Fibroblast of skin of right biceps (primary cell): ENCODE measurements at places on chromosomes 12 and 14.

DNA sequence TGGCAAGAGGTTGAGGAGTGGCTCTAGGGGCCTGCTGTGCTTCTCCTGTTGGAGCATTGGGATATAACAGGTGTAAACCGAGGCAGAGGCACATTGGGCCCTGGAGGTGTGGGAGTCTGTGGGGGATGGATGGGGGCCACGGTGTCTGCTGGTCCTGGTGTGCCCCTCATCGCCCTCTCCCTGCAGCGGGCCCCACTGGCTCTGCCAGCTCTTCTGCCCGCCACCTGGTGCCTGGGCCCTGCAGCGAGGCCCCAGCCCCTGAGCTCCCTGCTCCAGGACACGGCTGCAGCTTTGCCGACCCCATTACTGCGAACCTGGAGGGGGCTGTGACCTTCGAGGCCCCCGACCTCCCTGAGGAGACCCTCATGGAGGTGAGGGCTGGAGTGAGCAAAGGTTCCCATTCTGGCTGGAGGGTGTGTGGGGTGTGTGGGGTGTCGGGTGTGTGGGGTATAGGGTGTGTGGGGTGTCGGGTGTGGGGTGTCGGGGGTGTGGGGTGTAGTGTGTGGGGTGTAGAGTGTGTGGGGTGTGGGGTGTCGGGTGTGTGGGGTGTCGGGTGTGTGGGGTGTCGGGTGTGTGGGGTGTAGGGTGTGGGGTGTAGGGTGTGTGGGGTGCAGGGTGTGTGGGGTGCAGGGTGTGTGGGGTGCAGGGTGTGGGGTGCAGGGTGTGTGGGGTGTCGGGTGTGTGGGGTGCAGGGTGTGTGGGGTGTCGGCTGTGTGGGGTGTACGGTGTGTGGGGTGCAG lies 10.6 kb upstream of the PUS1 start:
- DNase-seq: no peak

DNA sequence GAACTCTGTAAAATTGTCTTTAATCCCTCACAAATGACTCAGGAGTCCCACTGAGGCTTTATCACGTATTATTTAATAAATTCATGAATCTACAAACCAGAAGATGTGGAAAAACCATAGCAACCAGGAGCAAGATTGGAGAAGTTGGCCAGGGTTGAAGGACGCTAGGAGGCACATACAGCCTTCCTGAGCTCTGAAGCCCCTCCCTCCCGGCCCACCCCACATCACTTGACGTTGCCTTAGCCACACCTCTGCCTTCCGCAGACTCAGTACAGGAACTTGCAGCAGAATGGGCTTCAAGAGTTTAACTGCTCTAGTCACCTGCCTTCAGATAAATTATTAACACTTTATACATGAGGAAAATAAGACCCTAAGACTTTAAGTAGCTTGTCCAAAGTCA lies 33.9 kb downstream of the SLC35F4 start:
- peak; percentile 30 for DNase-seq

- peak; percentile 50 for DNase-seq
Measured at GRCh38 chr12:11695321-11695720, 45.8 kb downstream of the ETV6 start.

- DNase-seq: no peak
Measured at GRCh38 chr14:75880512-75880911, 101.3 kb downstream of the TGFB3 start.

DNA sequence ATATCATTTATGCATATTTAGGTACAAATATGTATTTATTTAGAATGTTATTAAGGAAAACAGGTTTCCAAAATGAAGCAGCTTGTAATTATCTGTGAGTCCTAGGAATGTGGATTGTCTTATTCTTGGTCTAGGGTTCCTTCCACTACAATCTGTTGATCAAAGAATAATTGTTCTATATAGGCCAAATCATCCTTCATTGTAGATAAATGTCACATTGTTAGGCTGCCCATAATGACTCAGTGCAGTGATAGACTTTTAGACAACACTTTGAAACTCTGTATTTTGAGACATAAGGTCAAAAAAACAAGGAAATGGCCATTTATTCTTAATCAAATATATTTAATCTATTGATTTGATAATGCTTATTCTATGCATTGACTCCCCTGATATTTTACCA lies 283.0 kb downstream of the ACSS3 start:
- DNase-seq: no peak

- no peak for DNase-seq
Measured at GRCh38 chr12:52007158-52007921, 594 bp downstream of the TAMALIN start.

GRCh38 chr12:110107369-110108281 lies 16.5 kb upstream of the IFT81 start:
- DNase-seq: peak; percentile 99

DNA sequence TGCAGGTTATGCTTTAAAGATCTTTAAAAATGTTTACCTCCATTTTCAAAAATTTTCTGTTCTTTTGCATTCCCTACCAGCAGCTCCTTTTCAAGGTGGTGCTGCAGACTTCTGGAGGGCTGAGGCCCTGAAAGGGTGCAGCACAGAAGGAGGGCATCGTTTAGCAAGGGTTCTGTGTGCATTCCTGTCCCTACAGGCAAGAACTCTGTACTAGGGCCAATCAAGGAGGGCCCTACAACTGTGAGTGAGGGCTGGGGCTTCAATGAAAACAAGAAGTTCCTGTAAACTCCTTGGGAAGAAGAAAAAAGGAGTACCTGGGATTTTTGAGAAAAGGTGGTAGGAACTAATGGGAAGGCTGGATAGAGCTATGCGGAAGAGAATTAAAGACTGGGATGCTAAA lies 50.7 kb upstream of the CSRP2 start:
- no peak for DNase-seq

- no peak for DNase-seq
Measured at GRCh38 chr12:51020448-51021182, 5.6 kb downstream of the SLC11A2 start.

- no peak for DNase-seq
Measured at GRCh38 chr12:102910137-102910536, 6.9 kb downstream of the PAH start.

GRCh38 chr12:98587084-98587483 lies 6.4 kb upstream of the SLC25A3 start:
- DNase-seq: no peak

DNA sequence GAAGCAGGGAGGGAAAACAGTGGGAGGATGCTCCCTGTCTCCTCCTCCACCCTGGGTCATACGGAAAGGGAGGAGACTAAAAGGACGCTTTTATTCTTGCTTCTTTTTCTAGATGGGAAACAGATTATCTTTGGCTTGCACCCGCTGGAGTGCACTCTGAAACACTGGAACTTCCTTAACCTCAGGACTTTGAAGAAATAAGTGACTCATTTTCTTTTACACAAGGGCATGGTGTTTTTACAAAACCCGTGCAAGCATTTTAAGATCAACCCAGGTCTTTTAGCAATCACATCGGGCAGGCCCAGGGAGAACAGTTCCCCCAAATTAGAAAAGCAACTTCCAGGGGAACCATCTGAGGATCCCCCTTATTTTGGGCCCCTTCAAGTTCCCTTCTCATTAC lies 80.9 kb upstream of the TSPAN11 start:
- DNase-seq: no peak

- DNase-seq: no peak
Measured at GRCh38 chr14:57171903-57172302, 96.8 kb downstream of the EXOC5 start.

GRCh38 chr12:5428332-5429221 lies 3.3 kb upstream of the NTF3 start:
- DNase-seq: peak; percentile 67

DNA sequence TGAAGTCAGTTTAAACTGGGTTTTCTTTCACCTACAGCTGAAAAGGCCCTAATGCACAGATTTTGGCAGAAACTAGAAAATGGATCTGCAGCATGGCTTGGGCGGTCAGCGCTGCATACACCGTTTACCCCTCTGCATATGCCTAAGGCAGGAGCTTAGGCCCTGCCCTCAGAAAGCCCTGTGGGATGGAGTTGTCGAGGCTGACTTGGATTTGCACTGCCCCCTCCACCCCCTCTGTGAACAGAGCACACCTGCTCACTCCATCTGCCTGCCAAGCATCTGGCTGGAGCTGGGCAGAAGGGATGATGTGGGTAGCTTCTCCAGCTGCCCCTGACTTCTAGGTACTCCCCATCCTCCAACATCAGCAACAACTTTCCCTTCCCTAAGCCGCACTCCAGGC lies 41.9 kb downstream of the TTC7B start:
- no peak for DNase-seq

GRCh38 chr14:106879241-106879640 lies 1352.9 kb downstream of the TMEM121 start:
- no peak for DNase-seq

DNA sequence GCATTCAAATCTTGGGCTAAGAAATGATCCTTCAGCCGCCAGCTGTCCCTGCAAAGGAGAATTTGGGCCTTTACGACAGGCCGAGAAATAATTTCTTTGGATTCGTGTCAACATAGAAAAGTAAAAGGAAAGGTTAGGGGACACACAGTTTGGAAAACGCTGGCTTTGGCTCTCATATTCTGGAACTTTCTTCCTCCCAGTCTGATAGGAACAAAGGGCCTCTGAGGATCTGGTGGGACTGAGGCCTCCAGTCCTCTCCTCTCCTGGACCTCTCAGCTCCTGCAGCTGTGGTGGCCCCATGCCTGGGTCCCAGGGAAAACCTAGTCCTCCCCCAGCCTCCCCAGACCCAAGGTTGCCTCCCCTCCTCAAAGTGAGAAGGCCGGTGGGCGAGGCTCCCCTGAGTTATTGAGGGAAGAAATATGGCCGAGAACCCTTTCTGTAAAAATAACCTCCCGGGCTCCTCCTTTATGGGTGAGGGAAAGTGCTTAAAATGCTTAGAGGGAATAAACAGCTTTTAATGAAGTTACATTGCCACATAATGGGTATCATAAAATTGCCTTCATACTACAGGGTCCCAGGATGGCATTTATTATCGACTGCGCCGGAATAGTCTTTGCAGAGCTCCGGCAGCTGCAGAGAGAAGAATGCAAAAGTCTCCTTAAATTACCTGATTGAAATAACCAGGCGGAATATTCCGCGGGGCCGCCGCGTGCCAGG lies 188.3 kb downstream of the PHETA1 start:
- no peak for DNase-seq

DNA sequence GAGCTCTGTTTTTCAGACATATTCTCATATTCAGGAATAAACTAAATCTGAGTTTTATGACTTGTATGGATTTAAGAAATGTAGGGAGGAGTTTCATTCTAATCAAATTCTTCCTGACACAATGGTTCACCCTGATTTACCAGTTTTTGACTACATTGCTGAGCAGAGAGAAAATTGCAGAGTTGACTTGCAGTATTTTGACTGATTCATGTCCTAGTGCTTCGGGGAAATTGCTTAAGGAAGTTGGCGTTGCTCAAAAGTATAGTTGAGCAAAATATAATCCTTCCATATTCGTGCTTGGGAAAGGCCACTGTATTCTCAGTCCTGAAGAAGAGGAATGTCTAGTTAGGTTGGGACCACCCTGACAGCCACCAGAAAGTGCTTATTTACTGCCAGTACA lies 1.3 kb upstream of the TWF1 start:
- DNase-seq: no peak

DNA sequence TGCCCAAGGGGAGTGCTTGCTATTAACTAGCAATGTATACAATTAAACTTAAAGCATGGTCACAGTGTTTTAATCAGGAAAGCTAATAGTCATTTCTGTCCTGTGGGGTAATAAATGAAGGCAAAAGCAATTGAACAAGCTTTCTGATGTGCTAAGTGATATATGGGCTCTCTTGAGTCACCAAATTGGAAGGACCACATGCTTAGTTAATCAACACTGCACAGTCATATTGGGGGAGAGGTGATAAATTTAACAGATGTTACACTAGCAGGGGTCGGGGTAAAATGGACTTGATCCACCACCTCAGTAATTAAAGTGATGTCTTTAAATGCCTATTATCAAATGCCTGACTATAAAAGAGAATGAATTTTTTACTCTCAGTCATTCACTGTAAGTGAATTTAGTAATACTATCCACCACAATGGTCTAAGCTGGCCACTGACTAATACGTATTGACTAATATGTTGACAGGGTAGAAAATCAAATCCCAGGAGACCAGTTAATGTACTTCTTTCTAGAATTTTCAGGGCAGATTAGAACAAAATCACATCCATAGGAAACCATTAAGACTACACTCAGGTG lies 736.3 kb downstream of the RPS29 start:
- peak; percentile 6 for DNase-seq

DNA sequence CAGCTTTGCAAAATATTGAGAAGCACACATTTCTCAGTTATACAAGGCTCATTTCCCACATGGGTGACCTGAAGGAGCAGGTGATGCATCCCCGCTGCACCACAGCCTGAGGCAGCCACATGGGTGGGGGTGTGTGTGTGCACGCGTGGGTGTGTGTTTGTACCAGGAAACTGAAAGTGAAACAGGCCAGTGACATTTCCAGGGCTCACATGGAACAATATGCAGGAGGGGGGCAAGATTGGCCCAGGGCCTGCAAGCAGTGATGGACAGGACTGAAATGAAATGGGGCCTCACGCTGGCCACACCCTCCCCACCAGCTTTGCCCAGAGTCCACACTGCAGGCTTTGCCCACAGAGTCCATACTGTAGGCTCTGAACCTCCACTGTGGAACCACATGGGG lies 154.2 kb upstream of the PARP11 start:
- no peak for DNase-seq

DNA sequence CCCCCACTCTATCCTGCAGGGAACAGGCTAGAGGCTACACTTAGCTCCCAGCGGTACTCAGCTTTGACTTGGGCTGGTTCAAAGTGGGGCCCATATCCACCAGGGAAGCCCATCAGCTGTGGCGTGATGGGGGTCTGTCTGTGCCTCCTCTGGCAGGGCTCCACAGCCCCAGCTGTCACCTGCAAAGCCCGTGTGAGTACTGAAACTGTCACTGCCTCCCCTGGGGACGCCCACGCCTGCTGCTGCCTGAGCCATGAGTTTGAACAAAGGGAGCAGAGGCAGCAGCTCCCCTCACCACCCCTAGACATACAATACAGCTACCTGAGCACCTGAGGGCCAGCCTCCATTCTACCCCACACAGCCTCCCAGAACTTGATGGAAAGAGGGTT lies 5.0 kb downstream of the REM2 start:
- no peak for DNase-seq

- no peak for DNase-seq
Measured at GRCh38 chr14:92754966-92755365, 6.5 kb upstream of the LGMN start.

- DNase-seq: peak; percentile 81
Measured at GRCh38 chr12:114976959-114977358, 293.0 kb upstream of the TBX3 start.

GRCh38 chr14:100675699-100676684 lies 50.7 kb upstream of the DLK1 start:
- no peak for DNase-seq

GRCh38 chr12:10293570-10294227 lies 14.0 kb upstream of the KLRD1 start:
- no peak for DNase-seq

DNA sequence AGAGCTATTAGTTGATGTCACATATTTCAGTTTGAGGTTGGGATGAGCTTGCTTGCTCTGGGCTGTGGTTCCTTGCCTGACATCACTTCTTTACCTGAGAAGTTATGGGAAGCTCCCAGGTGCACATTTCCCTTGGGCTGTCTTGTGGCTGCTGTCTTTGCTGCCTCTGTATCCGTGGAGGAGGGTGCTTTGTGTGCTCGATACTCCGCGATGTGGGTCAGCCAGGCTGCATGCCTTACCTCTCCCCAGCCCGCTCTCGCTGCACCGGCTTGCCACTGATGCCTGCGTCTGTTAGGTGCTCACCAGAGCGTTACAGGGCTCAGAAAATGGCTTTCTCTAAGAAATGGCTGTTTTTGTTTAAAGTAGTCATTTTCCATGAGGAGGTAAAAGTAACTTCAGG lies 19.6 kb downstream of the PELI2 start:
- DNase-seq: no peak
